ENCODE measurements at places on chromosomes 16 and 17.
A peak's percentile ranks its signal among the peaks of the same experiment; 100 is the strongest.

DNA sequence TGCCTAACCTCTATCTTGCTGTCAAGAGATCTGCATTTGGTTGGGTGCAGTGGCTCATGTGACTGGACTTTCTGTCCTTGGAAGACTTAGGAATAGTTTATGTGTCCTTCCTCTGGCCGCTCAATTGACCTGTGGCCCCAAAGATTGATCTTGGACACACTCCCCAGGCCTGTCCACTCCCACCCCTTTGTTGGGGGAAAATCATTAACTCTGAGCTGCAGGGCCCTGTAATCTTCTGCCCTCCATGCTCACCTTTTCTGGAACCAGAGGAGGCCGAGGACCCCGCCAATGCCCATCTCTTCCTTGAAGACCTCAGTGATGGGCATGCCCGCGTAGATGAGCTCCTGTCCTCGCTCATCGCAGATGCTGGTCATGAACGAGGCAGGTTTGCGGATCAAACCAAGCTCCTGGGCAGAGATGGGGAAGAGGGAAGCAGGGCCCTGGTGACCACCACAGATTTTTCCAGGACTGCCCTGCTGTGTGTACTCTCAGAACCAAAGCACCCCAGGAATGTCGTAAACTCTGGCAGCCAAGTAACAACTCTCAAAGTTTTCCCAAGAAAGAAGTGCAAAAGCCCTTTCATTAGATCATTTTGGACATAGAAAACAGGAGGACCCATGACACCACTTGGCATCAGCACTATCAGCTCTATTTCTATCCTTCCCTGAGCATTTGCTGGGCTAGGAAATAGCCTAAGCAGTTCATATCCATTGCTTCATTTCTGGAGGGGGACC, 8.5 kb upstream of the KLHL11 start:
- DNase-seq = no peak

DNA sequence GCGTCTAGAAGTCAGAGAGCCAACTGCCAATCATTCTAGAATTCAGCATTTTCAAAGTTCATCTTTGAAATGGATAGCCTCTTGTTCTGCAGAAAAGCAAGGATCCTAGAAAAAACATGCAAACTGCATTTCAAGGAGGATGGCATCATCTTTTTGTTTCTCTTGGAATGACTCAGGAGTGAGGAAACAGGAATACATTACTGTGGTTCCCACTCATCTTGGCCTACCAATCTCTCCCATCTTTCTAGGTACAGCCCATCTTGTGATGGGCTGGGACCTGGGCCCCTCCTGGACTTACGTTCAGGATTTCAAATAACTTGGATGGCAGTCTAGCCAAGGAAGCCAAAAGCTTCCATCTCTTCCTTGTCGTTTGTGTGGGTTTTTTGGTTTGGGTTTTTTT, 363.4 kb downstream of the CDH13 start:
- no peak for DNase-seq

GRCh38 chr16:76926595-76926994, 264.4 kb upstream of the MON1B start:
- no peak for DNase-seq

DNA sequence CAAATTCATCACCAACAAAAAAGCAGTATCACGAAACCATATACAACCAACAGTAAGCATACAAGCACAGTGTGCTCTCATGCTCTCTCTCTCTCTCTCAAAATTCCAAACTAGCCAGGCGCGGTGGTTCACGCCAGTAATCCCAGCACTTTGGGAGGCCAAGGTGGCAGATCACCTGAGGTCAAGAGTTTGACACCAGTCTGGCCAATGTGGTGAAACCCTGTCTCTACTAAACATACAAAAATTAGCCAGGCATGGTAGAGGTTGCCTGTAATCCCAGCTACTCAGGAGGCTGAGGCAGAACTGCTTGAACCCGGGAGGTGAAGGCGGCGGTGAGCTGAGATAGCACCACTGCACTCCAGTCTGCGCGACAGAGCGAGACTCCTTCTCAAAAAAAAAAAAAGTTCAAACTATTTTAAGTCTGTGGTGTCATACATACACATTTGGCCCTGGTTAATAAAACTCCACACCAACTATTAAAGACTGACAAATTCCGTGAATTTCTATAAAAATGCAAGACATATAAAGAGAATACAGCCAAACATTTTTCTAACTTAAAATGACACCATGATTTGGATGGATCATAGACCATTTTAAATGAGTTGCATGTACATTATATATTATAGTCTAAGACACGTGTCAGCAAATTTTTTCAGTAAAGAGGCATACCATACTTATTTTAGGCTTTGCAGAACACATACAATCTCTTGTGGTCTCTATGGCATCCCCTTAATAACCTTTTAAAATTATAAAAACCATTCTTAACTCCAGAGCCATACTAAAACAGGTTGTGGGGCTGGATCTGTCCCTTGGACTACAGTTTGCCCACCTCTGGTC, 30.9 kb downstream of the GLG1 start:
- no peak for DNase-seq

GRCh38 chr17:44318077-44318892, 6.3 kb downstream of the SLC25A39 start:
- no peak for DNase-seq

- DNase-seq = peak; percentile 83
These were observed 45.8 kb upstream of the PVALEF start for GRCh38 chr17:81119223-81120148.

DNA sequence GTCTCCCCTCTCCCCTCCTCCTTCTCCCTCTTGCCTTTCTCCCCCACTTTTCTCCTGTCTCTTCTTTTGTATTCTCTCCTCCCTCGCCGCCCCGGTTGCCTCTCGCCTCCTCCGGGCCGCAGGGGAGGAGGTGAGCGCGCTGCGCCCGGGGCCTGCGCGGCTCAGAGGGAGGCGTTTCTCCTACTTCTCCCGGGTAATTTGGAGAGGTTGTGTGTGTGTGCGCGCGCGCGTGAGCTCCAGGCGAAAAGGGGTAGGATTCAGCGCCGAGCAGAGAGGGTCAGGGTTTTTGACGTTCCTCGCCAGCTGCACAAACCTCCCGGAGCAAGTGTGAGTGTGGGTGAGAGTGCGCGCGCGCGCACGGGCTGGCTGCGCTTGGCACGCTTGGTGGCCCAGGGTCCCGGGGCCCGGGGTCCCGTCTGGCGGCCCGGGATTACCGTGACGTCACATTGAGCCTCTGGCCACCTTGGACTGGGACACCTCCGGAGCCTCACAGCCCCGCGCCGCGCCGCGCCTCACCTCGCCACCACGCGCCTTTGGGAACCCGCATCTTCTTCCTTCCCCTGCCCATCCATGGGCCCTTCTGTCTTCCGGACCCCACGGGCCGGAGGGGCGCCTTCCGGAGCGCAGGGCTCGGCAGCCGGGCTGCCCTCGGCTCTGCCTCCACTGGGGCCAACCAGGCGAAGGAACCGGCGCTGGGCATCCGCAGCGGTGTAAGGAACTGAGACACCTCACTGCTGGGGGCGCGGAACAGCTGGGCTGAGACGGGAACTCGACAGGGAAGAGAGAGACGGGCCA, 479 bp downstream of the IRX6 start:
- DNase-seq = no peak

GRCh38 chr17:81386141-81386645, 9.1 kb upstream of the BAHCC1 start:
- DNase-seq = no peak

DNA sequence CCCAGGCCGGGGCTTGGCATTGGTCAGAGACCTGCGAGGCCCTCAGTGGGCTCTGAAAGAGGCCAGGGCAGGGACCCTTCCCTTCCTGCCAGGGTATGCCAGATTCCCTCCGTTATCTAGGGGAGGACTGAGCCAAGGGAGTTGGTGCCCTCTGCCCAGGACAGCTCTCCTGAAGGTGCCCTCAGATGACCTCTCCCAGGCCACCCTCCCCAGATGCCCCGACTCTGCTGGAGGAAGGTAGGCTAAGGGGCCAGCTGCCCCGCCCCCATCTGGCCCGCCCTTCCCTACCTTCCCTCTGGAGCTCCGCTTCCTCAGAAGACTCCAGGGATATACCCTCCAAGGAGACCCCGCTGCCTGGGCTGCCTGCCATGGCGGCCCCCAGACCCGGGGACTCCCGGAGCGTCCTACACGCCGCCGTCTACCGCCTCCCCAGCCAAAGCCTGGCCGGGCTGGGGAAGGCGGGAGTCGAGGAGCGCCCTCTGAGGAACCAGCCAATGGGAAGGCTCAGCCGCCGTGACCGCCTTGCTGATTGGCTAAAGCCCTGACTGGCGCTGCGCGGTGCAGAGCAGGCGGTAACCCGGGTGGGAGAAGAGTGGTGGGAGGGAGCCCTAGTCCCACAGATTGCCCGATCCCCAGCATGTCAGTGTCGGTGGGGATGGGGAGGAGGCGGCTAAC, 7.0 kb downstream of the MPP2 start:
- peak; percentile 79 for DNase-seq

DNA sequence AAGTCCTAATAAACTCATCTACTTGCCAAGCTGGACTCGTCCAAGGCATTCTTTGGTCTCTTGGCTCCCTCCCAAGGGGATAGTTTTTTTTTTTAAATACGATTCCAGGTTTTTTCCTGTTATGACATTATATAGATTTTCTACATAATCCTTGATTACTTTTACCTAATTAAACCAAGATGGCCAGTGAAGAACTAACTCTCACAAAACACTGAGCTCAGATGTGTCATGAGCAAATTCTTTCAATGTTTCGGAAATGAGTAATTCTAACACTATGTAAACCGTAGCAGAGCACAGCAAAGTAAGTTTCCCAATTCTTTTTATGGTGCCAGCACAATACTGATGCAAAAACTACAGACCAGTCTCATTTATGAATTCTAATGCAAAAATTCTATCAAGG, 1.8 kb downstream of the ZNF23 start:
- no peak for DNase-seq

DNA sequence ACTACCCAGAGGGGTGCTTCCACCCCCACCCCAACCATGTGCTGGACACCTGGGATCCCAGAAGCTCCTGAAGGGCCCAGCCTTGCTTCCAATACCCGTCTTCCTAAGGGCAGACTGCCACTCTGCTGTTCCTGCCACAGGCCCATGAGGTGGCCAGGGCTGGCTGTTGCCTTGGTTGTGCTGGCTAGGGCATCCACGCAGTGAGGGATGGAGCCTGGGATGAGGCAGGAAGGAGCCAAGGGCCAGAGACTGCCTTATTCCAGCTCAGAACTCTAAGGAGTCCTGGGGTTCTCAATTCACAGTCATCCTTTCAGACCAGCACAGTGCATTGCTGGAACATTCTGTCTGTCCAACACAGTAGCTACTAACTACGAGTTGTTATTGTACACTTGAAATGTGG, 37.8 kb downstream of the BCO1 start:
- no peak for DNase-seq

DNA sequence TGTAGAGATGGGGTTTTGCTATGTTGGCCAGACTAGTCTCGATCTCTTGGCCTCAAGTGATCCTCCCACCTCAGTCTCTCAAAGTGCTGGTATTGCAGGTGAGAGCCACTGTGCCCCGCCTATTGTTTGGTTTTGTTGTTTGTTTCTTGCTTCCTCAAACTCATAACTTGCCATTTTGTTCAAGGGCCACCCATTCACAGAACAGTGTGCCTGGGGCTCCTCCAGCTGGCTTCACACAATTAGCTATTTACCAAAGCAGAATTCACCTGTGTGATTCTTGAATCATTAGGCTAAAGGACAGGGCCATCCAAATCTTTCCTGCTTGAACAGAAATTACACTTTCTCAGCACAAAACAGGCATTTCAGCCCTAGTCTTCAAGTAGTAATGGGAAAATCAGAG, 7.2 kb downstream of the ABHD15 start:
- DNase-seq = no peak

DNA sequence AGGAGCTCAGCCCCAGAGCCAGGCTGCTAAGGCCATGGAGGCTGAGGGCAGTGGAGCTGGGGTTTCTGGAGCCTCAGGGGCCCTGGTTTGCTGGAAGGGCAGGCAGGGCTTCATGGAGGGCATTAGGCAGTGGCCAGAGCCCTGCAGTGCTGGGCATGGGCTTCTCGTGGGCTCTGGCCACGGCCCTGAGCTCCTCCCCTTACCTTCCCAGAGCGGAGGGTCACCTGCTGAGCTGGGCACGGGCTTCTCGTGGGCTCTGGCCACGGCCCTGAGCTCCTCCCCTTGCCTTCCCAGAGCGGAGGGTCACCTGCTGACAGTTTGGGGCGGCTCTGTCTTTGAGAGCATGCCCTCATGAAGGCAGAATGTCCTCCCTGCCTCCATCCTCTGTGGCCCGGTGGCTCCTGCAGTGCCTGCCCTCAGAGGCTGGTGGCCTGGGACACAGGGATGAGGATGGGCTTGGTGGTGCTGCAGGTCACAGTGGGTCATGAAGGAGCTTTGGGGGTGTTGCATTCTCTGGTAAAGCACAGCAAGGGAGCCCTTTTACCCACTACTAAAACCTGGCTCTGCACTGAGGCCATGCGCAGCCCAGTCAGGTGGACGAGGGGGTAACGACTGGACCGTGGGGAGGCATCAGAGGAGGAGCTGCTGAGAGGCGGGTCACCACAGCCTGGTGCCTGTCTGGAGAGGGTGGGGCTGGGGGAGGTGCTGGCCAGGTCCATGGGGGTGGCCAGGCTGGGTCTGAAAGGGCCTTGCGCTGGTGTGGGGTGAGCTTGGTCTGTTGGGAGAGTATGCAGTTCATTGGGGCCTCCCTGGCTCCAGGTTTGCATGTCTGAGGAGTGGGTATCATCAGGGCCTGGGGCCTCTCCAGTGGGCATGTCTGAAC, 2.9 kb upstream of the RNPS1 start:
- no peak for DNase-seq

DNA sequence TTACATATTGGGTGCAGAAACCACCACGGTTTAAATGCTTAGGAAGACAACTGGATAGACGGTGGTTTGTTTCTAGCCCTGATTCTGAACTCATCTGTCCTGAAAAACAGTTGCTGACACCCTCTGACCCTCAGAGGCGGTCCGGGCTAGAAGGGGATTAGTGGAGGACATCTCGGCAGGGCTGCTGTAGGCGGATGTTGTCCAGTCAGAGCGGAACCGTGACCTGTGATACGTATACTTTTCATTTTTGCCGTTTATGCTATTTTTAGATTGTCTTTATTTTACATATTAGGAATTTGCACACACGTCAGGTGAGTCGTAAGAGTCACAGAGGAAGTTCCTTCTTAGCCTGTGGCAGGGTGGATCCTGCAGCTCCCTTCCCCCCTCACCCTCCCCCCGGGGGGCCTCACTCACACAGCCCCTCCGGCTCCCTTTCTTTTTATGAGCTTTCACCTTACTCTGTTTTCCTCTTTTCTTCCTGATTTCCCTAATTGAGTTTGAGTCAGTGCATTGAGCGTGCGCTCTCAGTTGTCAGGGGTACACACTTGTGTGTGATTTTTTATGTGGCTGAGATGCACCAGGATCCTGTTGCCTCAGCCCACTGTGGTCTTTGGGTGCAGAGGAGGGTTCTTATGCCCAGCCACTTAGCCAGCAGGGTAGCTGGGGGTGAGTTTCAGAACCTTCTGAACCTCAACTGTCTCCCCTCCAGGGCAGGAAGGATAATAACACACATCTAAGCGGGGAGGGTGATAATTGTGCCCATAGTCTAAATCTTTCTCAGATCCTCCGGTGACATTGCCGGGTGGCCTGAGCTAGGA, 211.1 kb upstream of the CHMP6 start:
- no peak for DNase-seq

- DNase-seq = no peak
These were observed 6.1 kb upstream of the C17orf107 start for GRCh38 chr17:4893272-4893671.

- DNase-seq = peak; percentile 3
These were observed 11.8 kb upstream of the CDC42EP4 start for GRCh38 chr17:73323409-73324159.

GRCh38 chr17:4808378-4808767, 1.4 kb downstream of the PLD2 start:
- no peak for DNase-seq
